ENCODE measurements at places on chromosomes 2 and 18. TPM values are rescaled to one million over a fixed set of nuclear protein-coding genes. Genes with fewer than 3 reads are reported as not detected.

SP140 gene
- polyA plus RNA-seq: not detected

RESP18 gene
- polyA plus RNA-seq: not detected

TMEM178A gene
- 1.5 TPM for polyA plus RNA-seq

CFAP210 gene
- not detected for polyA plus RNA-seq

LANCL1 gene
- polyA plus RNA-seq: 19.6 TPM

MPP4 gene
- 5.6 TPM for polyA plus RNA-seq

AQP12B gene
- not detected for polyA plus RNA-seq

APCDD1 gene
- polyA plus RNA-seq: 1.5 TPM

Measured in endothelial cell of umbilical vein (primary cell).